ENCODE measurements at places on chromosomes 6 and 20. TPM values are rescaled to one million over a fixed set of nuclear protein-coding genes. Genes with fewer than 3 reads are reported as not detected.

Gene SASH1
- total RNA-seq, result 11.3 TPM

Gene TAF4
- 5.5 TPM for total RNA-seq

Gene BTBD3
- total RNA-seq, result 28.4 TPM

Gene CTCFL
- total RNA-seq, result not detected

Gene OXT
- total RNA-seq, result not detected

Gene TTBK1
- not detected for total RNA-seq

Gene RAD21L1
- total RNA-seq, result 0.29 TPM

Gene SLC22A3
- not detected for total RNA-seq

Gene THBD
- under 0.01 TPM for total RNA-seq

Gene PHF20
- total RNA-seq, result 21.3 TPM

Gene OR2H2
- total RNA-seq, result not detected

Gene CLPSL1
- total RNA-seq, result not detected

Gene SIRPA
- 10.4 TPM for total RNA-seq

Gene STAU1
- total RNA-seq, result 60.5 TPM

Gene KIAA0408
- 1.4 TPM for total RNA-seq

Gene ANGPT4
- total RNA-seq, result not detected

Gene PRDM13
- total RNA-seq, result not detected

Gene CST8
- total RNA-seq, result not detected

Gene DOK5
- 0.29 TPM for total RNA-seq

Gene ADAM33
- 19.6 TPM for total RNA-seq

Gene FKBP1A
- total RNA-seq, result 185 TPM

Gene SIM1
- total RNA-seq, result not detected

Gene BHLHE23
- total RNA-seq, result not detected

Gene FAM184A
- total RNA-seq, result under 0.01 TPM

Gene PACRG
- not detected for total RNA-seq

Gene RFX6
- total RNA-seq, result not detected

Gene WFDC12
- total RNA-seq, result not detected

Data from myometrial cell (primary cell).